Cardiac fibroblast (primary cell): ENCODE measurements at places on chromosomes 4 and X.
A peak's percentile ranks its signal among the peaks of the same experiment; 100 is the strongest.

DNA sequence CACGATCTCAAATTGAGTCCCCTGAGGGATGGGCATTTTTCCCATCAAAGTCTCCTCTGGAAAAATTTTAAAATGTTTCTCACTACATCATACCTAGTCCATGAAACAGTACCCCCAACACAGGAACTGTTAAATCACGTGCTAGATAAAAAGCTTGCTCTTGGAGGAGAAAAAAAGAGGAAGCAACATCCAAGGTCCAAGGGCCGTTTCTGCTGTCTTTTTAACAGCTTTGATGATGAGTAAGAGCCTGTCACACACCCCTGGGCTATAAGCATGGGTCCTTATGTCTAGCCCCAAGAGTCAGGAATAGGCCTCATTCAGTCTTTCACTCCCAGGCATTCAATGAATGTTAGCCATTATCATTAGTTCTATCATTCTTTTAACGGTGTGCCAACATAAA is 128.9 kb downstream of the SH3KBP1 start:
- DNase-seq = no peak

- no peak for DNase-seq
Observed at GRCh38 chrX:137352101-137352660, 213.7 kb upstream of the ZIC3 start.

DNA sequence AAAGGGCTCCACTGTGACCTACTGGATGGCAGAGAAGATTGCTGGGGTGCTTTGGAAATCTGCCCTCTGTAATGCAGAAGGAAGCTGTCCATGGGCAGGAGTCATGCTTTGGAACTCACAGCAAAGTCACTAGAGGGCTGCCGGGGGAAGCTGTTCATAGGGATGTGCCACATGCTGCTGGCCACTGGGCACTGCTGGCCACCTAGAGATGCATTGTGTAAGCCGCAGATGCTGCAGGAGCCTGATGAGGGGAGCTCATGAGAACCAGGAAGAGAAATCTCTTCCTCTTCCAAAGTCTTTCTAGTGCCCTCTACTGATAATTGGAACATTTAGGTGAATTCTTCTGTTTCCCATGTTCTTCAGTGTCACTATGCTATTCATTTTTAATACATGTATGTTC is 31.2 kb upstream of the UXT start:
- peak; percentile 12 for DNase-seq

- no peak for DNase-seq
Observed at GRCh38 chrX:134792077-134792476, 133.8 kb upstream of the PLAC1 start.

DNA sequence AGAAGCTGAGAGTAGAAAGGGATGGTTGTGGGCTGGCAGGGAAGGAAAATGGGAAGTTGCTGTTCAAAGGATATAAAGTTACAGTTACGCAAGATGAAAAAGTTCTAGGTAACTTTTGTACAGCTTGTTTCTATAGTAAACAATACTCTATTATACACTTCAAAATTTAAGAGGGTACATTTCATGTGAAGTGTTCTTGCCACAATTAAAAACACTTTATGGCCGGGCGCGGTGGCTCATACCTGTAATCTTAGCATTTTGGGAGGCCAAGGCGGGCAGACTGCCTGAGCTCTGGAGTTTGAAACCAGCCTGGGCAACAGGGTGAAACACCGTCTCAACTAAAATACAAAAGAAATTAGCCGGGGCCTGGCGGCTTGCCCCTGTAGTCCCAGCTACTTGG is 623.6 kb downstream of the STIM2 start:
- no peak for DNase-seq

DNA sequence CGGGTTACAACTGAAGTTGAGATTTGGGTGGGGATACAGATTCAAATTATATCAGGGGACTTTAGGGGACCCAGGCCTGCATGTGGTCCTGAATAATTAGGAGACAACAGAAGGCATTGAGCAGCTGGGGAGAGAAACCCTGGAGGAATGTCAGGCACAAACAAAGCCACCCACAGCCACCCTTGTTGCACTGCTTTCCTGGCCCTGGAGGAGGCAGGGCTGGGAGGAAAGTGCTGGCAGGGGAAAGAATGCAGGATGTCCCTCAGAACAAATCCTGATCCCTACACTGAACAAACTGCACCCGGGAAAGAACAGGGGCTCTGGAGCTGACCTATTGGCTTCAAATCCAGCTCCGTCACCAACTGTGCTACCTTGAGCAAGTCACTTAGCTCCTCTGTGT is 214.1 kb upstream of the ATP6AP2 start:
- DNase-seq = no peak
